ENCODE measurements at places on chromosomes 5 and 9. TPM values are rescaled to one million over a fixed set of nuclear protein-coding genes. Genes with fewer than 3 reads are reported as not detected.

SMIM23 gene
- not detected for total RNA-seq

FOXD4 gene
- not detected for total RNA-seq

SMIM33 gene
- total RNA-seq = not detected

- no peak overlapping the region for H3K27ac ChIP-seq
- DNase-seq = no peak
- no peak overlapping the region for H3K4me3 ChIP-seq
- peaks cover 36% of the 10 kb centered on the region for H3K36me3 ChIP-seq
- no peaks in the 10 kb centered on the region for H3K4me1 ChIP-seq
- no peaks in the 10 kb centered on the region for H3K27me3 ChIP-seq
Measured at GRCh38 chr5:179974946-179975712, 67.4 kb upstream of the TBC1D9B start.

GRCh38 chr9:125103770-125104460 lies 39.4 kb downstream of the SCAI start:
- no peaks in the 10 kb centered on the region for H3K27me3 ChIP-seq
- H3K4me3 ChIP-seq = no peak overlapping the region
- no peak for DNase-seq
- H3K4me1 ChIP-seq = no peaks in the 10 kb centered on the region
